Activated naive CD8-positive, alpha-beta T cell treated with anti-CD3 and anti-CD28 coated beads for 36 hours (primary cell): ENCODE measurements at places on chromosomes 3 and 15.

DNA sequence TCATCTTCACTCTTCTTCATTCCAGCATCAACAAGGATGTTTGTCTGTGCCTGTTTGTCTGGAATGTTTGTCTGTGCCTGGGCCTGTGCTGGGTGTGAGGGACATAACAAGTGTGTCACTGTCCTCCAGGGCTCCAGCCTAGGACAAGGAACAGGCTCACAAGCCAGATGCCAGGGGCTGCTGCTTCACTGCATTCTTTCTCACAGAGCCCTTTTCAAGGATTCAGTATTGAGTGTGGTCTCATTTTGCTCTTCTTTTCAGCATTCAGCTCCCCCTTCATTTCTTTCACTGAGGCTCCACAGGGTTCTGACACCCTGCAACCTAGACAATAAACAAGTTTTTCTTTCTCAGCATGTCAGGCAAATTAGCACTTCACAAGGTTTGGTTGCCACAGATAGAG, 43.6 kb upstream of the KY start:
- no peak for DNase-seq

GRCh38 chr3:147361454-147362420, 44.6 kb downstream of the ZIC4 start:
- DNase-seq = peak; percentile 33

DNA sequence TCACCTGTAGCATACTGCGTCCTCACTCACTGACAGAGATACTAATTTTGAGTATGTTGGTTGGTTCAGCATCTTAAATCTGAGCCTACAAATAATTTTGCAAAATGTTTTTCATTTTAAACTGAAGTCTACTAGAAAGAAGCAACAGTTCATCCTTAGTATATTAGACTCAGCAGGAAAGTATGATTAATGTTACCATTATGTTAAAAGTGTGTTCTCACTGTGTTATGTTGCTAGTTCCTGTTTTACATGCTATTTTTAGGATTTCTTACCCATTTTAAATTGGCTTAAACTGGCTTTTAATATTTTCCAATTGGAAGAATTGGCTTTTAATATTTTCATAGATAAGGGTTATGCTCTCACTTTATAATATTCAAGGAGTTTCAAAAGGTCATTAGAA, 25.7 kb downstream of the ACKR4 start:
- no peak for DNase-seq

- DNase-seq = no peak
Measured at GRCh38 chr3:75176937-75177336, 487.2 kb upstream of the FRG2C start.

DNA sequence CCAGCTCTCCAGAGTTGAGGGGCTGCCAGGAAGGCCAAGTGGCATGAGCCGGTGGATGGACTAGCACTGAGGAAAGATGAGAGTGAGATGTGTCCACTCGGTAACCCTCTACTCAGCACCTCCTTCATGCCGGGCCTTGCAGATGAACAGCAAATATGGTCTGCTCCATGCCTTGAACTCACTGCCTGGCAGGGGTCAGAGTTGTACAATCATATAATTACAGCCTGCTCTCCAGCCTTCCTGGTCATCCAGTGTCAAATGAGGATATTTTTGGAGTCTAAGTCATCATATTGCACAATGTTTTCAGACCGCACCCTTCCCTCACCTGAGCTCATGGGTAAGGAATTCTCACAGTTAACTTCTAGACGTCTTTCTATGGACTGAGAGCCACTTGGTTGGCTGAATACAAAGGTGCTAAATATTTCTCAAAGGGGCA, 4.9 kb downstream of the MGLL start:
- no peak for DNase-seq

- no peak for DNase-seq
Measured at GRCh38 chr15:77494073-77494867, 73.6 kb downstream of the HMG20A start.
